ENCODE measurements at places on chromosomes 2 and 18. TPM values are rescaled to one million over a fixed set of nuclear protein-coding genes. Genes with fewer than 3 reads are reported as not detected.

Gene UCN
- total RNA-seq = 4.6 TPM

Gene LIMS2
- 10.0 TPM for total RNA-seq

DNA sequence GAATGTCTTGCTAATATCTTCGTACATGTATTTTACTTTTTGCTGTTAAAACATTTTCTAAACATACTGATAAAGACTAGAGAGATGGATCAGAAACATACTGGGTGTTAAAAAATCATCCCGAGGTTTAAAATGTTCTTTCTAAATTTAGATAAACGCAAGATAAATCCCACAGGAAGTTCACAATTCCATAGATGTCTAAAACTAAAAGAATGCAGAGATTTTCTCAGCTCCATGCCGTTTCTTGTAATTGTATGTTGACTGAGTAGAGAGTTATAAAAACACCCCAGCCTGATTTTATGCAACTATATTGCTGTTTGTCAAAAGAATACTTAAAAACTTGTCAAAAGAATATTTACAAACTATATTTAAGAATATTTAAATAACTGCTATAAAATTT is 455.7 kb downstream of the ARHGAP15 start:
- no peak overlapping the region for H3K4me3 ChIP-seq
- H3K36me3 ChIP-seq = no peaks in the 10 kb centered on the region
- no peaks in the 10 kb centered on the region for H3K27me3 ChIP-seq
- no peak overlapping the region for H3K27ac ChIP-seq
- DNase-seq = no peak

- no peaks in the 10 kb centered on the region for H3K36me3 ChIP-seq
- no peak overlapping the region for H3K27ac ChIP-seq
- no peaks in the 10 kb centered on the region for H3K4me1 ChIP-seq
These were observed 8.9 kb downstream of the EMILIN2 start for GRCh38 chr18:2855560-2856350.

DNA sequence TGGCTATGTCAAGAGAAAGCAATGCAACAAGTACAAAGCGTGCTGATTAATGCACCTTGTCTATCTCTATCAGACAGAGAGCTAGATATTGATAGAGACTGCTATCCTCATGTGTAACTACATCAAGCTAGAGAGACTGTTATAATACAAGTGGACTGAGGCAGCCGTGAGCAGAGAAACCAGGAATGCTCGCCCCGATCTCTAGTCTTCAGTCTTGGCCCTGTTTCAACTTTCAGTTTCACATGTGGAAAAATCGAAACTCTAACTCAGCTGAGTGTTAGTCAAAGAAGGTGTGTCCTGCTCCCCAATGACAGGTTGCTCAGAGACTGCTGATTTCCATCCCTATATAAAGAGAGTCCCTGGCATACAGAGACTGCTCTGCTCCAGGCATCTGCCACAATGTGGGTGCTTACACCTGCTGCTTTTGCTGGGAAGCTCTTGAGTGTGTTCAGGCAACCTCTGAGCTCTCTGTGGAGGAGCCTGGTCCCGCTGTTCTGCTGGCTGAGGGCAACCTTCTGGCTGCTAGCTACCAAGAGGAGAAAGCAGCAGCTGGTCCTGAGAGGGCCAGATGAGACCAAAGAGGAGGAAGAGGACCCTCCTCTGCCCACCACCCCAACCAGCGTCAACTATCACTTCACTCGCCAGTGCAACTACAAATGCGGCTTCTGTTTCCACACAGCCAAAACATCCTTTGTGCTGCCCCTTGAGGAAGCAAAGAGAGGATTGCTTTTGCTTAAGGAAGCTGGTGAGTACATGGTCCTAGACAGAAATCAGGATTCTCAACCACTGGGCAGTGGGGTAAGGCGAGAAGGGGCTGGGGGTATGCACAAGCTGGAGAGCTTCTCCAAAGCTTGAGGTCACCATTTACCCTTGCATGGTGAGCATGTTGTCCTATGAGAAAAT is at the start of gene RSAD2:
Gene RSAD2, plus strand, starts transcription at position 376 of the 903 bp plus-strand sequence. Its CDS starts 24 bp downstream, at position 400.
- H3K36me3 ChIP-seq = no peaks in the 10 kb centered on the region
- H3K4me3 ChIP-seq = peak within 1 kb of the TSS; percentile 58
- H3K27me3 ChIP-seq = no peaks in the 10 kb centered on the region
- peak; percentile 73 for DNase-seq
- H3K4me1 ChIP-seq = peaks cover 20% of the 10 kb centered on the region

GRCh38 chr2:30475542-30475941 is 28.5 kb downstream of the LCLAT1 start:
- H3K27me3 ChIP-seq = no peaks in the 10 kb centered on the region
- DNase-seq = peak; percentile 15
- no peak overlapping the region for H3K4me3 ChIP-seq
- H3K4me1 ChIP-seq = no peaks in the 10 kb centered on the region
- peaks cover 2% of the 10 kb centered on the region for H3K36me3 ChIP-seq
- H3K27ac ChIP-seq = no peak overlapping the region

GRCh38 chr2:158722266-158723105 is 72.6 kb upstream of the DAPL1 start:
- no peaks in the 10 kb centered on the region for H3K36me3 ChIP-seq
- H3K4me3 ChIP-seq = no peak overlapping the region
- no peak overlapping the region for H3K27ac ChIP-seq
- no peaks in the 10 kb centered on the region for H3K4me1 ChIP-seq
- no peak for DNase-seq

- no peaks in the 10 kb centered on the region for H3K4me1 ChIP-seq
- H3K27ac ChIP-seq = no peak overlapping the region
- H3K27me3 ChIP-seq = no peaks in the 10 kb centered on the region
- no peak overlapping the region for H3K4me3 ChIP-seq
These were observed 539.5 kb downstream of the NRXN1 start for GRCh38 chr2:50492477-50492851.

- H3K4me1 ChIP-seq = no peaks in the 10 kb centered on the region
- no peak overlapping the region for H3K4me3 ChIP-seq
- no peaks in the 10 kb centered on the region for H3K27me3 ChIP-seq
- no peak overlapping the region for H3K27ac ChIP-seq
- DNase-seq = no peak
- no peaks in the 10 kb centered on the region for H3K36me3 ChIP-seq
These were observed 20.0 kb downstream of the ID2 start for GRCh38 chr2:8701681-8702379.

- H3K27me3 ChIP-seq = no peaks in the 10 kb centered on the region
- H3K4me3 ChIP-seq = peak overlapping the region; percentile 58
- H3K27ac ChIP-seq = peak overlapping the region; percentile 95
- H3K4me1 ChIP-seq = peaks cover 98% of the 10 kb centered on the region
These were observed 118.2 kb downstream of the SPTBN1 start for GRCh38 chr2:54574107-54574859.

GRCh38 chr2:8999102-8999446 is 4.4 kb downstream of the MBOAT2 start:
- no peak overlapping the region for H3K27ac ChIP-seq
- no peak for DNase-seq
- H3K4me1 ChIP-seq = peaks cover 3% of the 10 kb centered on the region
- no peaks in the 10 kb centered on the region for H3K36me3 ChIP-seq
- peaks cover 3% of the 10 kb centered on the region for H3K27me3 ChIP-seq

- H3K27ac ChIP-seq = no peak overlapping the region
- H3K36me3 ChIP-seq = no peaks in the 10 kb centered on the region
- DNase-seq = no peak
- no peaks in the 10 kb centered on the region for H3K4me1 ChIP-seq
- H3K27me3 ChIP-seq = no peaks in the 10 kb centered on the region
These were observed 419.0 kb downstream of the FBXO15 start for GRCh38 chr18:73728657-73729056.

DNA sequence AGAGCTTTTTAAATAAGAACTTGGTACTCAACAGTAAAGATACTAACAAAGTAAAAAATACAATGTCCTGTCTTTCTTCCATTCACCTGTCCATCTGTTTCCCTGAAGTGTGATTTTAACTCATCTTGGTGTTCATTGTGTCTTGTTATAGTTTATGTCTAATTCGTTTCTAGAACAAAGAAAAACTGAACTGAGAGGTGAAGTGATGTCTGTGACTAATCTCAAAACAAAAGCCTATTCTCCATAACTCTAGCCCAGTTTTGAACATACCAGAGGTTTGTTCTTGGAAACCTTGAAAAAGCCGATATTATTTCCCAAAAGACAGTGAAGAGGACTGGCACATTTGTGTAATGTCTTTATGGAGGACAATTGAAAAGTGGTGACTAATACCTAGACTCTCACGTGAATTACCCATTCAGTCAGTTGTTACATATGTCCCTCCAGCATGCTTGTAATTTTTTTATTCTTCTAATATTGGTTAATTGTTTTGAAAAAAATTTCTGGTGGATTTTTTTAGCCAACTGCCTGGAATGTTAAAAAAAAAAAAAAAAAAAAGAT is 725.8 kb downstream of the SATB2 start:
- DNase-seq = no peak
- no peak overlapping the region for H3K4me3 ChIP-seq
- no peaks in the 10 kb centered on the region for H3K27me3 ChIP-seq
- H3K27ac ChIP-seq = no peak overlapping the region
- no peaks in the 10 kb centered on the region for H3K36me3 ChIP-seq
- H3K4me1 ChIP-seq = no peaks in the 10 kb centered on the region
